ENCODE measurements at places on chromosomes 11 and 22. TPM values are rescaled to one million over a fixed set of nuclear protein-coding genes. Genes with fewer than 3 reads are reported as not detected.

TUBA8 gene
- total RNA-seq: 2.5 TPM

LARGE1 gene
- total RNA-seq: 21.9 TPM

DNA sequence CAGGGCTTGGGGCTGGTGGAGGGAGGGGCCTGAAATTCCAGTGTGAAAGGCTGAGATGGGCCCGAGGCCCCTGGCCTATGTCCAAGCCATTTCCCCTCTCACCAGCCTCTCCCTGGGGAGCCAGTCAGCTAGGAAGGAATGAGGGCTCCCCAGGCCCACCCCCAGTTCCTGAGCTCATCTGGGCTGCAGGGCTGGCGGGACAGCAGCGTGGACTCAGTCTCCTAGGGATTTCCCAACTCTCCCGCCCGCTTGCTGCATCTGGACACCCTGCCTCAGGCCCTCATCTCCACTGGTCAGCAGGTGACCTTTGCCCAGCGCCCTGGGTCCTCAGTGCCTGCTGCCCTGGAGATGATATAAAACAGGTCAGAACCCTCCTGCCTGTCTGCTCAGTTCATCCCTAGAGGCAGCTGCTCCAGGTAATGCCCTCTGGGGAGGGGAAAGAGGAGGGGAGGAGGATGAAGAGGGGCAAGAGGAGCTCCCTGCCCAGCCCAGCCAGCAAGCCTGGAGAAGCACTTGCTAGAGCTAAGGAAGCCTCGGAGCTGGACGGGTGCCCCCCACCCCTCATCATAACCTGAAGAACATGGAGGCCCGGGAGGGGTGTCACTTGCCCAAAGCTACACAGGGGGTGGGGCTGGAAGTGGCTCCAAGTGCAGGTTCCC is at the start of gene APOC3:
TSS of gene APOC3 (plus strand) at position 383 of the 659 bp plus-strand sequence. CDS start 676 bp downstream, outside the sequence.
- ATAC-seq: no peak

- no peak for ATAC-seq
Measured at GRCh38 chr11:115656041-115656440, 151.8 kb upstream of the CADM1 start.

DNA sequence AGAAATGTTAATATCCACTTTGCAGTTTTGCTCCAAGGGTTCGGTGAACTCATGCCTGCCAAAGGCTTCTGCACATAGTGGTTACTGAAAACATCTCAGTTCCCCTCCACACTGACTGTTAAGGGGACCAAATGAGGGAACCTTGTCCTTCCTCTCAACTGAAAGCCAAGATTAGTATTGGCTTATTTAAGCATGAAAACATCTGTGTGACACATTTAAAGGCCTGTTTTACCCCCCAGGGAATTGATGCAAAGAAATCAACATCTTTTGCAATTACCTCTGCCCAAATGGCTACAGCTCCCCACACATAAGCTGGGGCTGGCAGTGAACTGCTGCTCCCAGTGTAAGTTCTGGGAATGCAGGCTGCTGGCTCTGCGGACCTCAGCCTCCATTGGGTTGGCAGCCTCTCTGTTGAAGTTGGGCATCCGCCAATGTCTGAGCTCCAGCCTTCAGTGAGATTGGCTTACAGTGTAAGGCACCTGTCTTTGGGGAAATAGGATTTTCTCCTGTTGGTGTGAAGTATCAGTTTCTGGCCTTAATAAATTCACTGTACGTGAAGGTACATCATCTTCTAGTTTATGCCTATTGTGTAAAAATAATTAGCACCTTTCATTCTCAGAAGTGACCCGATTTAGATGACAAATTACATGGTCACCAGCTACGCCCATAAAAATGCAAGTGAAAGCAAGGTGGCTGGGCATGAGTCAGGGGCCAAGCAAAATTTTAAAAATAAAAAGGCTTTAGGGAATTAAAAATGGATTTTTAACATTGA is 213.4 kb upstream of the SYN3 start:
- no peak for ATAC-seq
